ENCODE measurements at places on chromosomes 7 and 10.

DNA sequence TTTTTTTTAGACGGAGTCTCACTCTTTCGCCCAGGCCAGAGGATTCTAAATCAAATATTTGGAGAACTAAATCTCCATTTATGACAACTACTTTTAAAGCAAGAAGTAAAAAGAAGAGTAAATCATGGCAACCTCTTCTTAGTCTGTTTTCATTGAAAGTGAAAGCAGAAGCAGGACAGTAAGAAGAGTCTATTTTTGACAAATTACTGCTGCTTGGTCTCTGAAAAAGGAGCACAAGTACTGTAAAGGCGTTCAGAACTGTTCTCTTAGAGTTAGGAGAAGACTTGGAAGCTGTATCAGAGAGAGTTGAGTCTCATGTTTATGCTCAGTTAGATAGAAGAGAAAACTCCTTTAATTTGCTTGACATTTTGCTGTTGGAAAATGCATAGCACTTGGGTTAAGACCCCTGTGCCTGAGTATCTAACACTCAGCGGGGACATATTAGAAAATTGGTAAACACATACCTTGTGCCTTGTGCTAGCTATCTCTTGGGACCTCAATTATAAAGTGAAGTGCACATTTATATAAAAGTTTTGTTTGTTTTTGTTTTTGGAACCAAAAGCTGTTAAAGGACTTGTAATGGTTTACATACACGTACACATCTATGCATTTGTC is 433.0 kb downstream of the ANKRD7 start:
- no peak for DNase-seq

- DNase-seq: no peak
These were observed 137.1 kb upstream of the UNC5B start for GRCh38 chr10:71075086-71075758.

DNA sequence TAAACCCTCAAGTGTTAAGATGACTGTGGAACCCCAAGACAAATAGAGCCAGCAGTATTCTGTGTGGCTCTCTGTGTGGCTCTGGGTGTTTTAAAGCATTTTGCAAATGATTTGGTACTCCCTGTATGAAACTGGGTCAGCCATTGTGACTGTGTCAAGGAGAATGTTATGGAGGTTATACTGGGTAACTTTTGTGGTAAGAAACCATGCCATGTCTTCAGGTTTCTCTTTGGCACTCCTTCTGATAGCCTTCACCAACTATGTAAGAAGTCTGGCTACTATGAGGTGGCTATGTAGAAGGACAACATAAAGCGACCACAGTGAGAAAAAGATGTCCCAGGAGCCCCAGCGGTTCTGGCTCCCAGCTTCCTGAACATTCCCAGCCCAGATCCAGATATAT is 226.6 kb upstream of the RHOBTB1 start:
- no peak for DNase-seq

- DNase-seq: no peak
These were observed 74.5 kb upstream of the BAIAP2L1 start for GRCh38 chr7:98475352-98475751.

- no peak for DNase-seq
These were observed 235.9 kb downstream of the REEP3 start for GRCh38 chr10:63757067-63757466.

All from activated T-helper 1 cell treated with anti-CD3 and anti-CD28 coated beads, Interleukin-2, amount 50 U/mL, for 16 hours (primary cell).